ENCODE measurements at places on chromosomes 2 and 18.

- DNase-seq = no peak
Observed at GRCh38 chr2:175742367-175742766, 259.7 kb downstream of the LNPK start.

DNA sequence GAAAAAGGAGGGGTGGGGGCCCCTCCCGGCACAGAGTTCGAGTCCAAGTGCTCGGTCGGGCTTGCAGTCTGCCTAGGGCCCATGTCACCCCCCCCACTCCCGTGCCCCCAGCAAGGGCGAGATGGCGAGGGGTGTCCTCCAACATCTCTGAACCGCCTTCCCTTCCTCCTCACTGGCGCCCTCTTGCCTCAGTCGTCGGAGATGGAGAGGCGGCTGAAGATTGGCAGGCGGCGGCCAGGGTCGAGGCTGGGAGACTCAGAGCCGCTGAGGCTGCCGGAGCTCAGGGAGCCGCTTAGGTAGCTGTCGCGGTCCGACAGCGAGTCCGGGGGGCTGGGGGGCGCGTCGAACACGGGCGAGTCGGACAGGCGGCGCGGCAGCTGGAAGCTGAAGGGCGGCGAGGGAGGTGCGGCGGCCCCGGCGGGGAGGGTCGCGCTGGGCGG, 2.3 kb downstream of the ZFP36L2 start:
- peak; percentile 52 for DNase-seq

GRCh38 chr2:219037783-219038499, 3.4 kb downstream of the CFAP65 start:
- no peak for DNase-seq

- DNase-seq = no peak
Observed at GRCh38 chr18:43720041-43720440, 442.8 kb upstream of the SYT4 start.

DNA sequence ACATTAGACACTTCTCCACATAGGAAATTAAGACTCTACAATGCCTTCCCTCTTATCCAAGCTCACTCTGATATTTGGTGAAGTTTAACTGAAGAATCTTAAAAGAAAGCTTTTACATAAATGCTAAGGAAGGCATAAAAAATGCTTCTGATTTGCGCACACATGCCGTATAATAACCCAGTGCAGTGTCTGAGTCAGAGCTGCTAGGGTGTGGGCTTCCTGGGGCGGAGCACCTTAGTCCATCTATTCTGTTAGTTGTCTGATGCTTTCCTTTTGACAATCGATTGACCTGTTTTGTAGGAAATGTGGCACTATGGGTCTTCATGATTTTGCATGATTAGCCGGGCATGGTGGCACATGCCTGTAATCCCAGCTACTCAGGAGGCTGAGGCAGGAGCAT, 231.5 kb downstream of the AFF3 start:
- DNase-seq = no peak

- DNase-seq = no peak
Observed at GRCh38 chr2:36441816-36442215, 86.2 kb downstream of the CRIM1 start.

Measured in GDM1 (cell line).